ENCODE measurements at places on chromosomes 16 and 17.

GRCh38 chr16:1042866-1043265 is 29.7 kb upstream of the SSTR5 start:
- no peak for DNase-seq

GRCh38 chr16:89407282-89407924 is 83.0 kb downstream of the ANKRD11 start:
- no peak for DNase-seq

- DNase-seq, result no peak
Measured at GRCh38 chr16:17312094-17312710, 158.6 kb downstream of the XYLT1 start.

- no peak for DNase-seq
Measured at GRCh38 chr17:56824503-56824902, 9.2 kb downstream of the C17orf67 start.

- peak; percentile 62 for DNase-seq
Measured at GRCh38 chr17:4947411-4948165, 742 bp downstream of the PFN1 start.

GRCh38 chr17:6464446-6465041 is 20.3 kb downstream of the PIMREG start:
- no peak for DNase-seq

- DNase-seq, result no peak
Measured at GRCh38 chr17:71407981-71408380, 712.8 kb upstream of the SOX9 start.

- DNase-seq, result no peak
Measured at GRCh38 chr17:74757931-74758847, 9.8 kb downstream of the NHERF1 start.

- no peak for DNase-seq
Measured at GRCh38 chr16:47262938-47263337, 119.2 kb upstream of the NETO2 start.

DNA sequence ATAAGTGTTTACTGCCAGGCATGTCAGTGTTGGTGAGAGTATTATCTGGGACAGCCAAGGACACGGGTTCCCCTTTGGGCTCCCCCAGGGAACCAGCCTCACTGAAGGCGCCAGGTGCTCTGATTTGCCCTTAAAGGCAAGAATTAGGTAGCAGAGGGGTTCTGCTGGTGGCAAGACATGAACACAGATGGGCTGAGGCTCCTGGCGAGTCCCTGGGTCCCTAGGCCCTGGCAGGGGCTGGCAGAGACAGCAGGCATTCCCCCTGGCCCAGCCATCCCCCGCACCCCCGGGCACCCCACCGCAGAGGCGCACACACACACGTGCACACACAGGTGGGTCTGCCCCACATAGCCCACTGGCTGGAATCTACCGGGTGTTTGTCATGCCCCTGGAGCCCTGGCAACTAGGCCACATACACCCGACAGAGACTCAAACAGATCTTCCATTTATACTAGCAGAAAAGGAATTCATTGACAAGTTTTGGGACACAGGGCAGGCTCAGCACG is 153.3 kb downstream of the C16orf78 start:
- DNase-seq, result no peak

- DNase-seq, result no peak
Measured at GRCh38 chr16:8935989-8936388, 27.7 kb downstream of the USP7 start.

GRCh38 chr16:13708347-13709120 is 211.4 kb upstream of the ERCC4 start:
- DNase-seq, result no peak
